ENCODE measurements at places on chromosomes 5 and 9.
A peak's percentile ranks its signal among the peaks of the same experiment; 100 is the strongest.

DNA sequence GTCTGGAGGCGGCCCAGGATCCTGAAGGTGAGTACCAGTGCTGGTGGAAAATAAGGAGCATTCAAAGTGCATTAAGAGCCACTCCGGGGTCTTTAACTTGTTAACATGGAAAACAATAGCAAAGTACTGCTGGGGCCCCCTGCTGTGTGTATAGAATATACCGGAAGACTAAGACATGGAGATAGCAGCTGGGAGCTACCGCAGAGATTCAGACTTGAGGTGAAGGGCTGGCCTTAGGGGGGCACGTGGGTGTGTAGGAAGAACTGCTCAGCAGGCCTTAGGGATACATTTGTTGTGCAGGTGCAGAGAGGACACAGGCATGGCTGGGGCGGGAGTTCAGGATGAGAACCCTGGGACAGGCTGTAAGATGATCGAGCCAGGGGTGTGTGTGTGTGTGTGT is 1.2 kb upstream of the DMRT1 start:
- no peak for DNase-seq

DNA sequence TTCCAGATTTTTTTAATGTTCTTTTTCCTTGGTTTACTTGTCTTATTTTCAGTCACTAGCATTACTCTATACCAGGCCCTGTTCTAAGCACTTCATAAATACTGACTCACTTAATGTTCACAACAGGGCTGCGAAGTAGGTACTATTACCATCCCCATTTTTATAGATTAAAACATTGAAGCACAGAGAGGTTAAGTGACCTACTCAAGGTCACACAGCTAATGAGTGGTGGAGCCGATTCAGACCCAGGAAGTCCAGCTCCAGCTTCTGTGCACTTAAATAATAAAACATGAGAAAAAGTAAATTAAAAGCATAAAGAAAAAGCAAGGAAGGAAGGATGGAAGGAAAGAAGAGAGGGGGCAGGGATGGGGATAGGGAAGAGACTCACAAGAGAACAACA is 45.3 kb upstream of the DNAH5 start:
- DNase-seq = no peak

- no peak for DNase-seq
These were observed 75.7 kb upstream of the TGFBR1 start for GRCh38 chr9:99029083-99029645.

- no peak for DNase-seq
These were observed 9.0 kb downstream of the LPAR1 start for GRCh38 chr9:111029260-111029659.

DNA sequence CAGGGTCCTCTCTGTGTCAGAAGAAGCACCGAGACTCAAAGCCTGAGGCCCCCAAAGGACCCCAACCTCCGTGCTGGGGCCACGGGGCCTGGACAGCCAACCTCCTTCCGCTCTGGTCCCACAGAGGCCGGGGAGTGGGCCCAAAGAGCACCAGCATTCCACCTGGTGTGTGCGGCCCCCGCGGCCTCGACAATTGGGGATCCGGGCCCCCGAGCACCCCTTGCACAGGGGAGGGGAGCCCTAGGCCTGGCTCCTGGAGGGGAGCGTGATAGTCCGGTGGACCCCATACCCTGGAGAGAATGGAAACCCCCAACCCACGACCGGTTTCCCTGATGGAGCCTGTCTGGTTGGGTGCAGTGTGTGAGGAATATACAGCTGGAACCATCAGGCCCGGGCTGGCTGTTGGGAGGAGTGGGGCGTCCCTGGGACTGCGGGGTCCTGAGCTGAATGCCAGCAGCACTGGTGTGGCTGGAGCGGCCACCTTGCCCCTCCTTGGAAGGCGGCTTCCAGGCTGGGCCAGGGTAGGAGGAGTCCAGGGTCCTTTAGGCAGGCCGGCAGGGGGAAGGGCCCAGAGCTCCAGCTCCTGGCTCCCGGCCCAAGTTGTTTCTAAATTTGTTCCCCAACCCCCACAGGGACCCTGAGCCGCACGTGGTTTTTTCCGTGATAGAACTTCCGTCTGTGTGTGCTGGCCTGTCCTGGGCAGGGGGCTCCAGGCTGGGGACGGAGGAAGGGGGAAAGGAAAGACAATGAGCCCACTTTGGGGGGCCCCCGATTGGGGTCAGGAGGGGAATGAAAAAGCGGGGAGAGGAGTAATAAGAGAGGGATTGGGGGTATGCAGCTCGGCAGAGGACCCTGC is 825 bp upstream of the TOR4A start:
- peak; percentile 48 for DNase-seq

- no peak for DNase-seq
These were observed 61.8 kb downstream of the CTSL start for GRCh38 chr9:87787735-87788134.

DNA sequence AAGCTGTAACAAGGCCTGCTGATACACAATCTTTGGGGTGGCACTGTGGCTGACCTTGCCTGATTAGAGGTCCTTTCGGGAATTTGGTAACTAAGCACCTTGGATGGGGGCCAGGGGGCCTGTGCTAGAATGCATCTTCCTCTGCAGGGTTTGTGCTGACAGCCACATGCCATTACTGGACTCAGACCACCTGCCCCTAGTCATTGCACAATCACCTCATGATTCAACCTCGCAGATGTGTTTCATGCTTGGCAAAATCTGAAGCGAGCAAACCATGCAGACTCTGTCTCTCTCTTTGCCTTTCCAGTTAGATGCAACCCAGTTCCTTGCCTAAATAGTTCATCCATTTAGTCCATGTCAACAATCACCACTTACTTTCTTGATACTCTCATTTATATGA is 96.5 kb upstream of the ERCC6L2 start:
- no peak for DNase-seq

- DNase-seq = no peak
These were observed 21.5 kb downstream of the GFPT2 start for GRCh38 chr5:180331647-180331950.

DNA sequence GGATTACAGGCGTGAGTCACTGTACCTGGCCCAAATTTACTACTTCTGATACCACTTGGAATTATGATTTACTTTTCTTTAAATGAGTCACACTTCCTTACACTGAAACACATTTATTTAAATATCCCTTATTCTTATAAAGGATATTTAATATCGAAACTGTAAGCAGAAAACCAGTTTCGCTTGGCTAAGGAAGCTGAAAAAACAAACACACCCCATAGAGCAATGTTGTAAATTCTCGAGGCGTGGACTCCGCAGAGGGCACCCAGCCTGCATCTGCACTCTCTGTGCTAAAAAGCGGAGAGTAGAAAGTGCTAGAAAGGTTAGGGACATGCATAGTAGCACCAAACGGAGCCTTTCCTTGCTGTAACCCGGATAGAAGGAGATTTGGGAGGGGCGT is 86.5 kb downstream of the HMCN2 start:
- no peak for DNase-seq

All from SW 1271 (cell line).